Naive thymus-derived CD8-positive, alpha-beta T cell (primary cell): ENCODE measurements at places on chromosomes 12 and 14. TPM values are rescaled to one million over a fixed set of nuclear protein-coding genes. Genes with fewer than 3 reads are reported as not detected.

DNA sequence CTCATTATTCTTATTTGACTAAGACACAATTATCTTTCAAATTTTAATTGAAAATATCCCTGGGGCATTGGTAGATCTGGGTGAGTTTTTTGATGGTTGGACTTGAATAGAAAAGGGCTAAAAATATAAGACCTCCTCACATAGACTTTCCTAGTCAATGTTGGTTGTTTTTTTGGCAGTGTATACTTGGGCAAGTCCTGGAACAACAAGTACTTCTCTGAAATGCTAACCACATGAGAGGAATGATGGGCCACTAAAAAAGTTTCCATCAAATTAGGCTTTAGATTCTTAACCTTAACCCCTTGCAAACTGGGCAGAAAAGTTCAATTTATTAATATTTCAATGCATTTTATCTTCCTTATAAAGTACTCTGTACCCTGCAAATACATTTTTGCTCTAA lies 97.6 kb downstream of the FGD4 start:
- DNase-seq, result no peak

DNA sequence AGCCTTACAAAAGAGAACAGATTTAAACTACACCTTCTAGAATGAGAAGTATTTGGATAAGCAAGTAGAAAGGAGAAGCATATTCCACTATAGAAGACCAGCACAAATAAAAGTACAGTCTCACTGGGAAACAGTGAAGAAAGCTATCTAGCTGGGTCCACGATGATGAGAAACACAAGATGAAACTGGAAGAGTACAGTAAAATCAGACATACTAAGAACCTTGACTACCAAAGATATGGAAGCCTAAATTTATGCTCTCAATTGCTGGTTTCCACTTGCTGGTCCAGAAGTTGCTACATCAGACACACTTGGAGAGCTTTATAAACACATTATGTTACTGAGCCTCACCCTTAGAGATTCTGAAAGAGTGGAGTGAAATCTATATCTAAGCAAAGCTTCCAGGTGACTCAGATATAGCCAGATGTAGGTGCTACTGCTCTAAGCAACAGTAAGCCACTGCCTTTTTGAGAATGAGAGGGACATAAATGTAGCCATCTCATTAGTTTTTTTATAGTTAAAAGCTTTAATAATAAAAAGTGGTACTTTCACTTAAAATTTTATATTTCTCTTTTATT lies 96.3 kb upstream of the BBS10 start:
- no peak for DNase-seq

- DNase-seq, result no peak
Observed at GRCh38 chr12:88893801-88894200, 313.5 kb upstream of the KITLG start.

- peak; percentile 72 for DNase-seq
Observed at GRCh38 chr12:46269429-46270241, 792 bp upstream of the SLC38A1 start.

- no peak for DNase-seq
Observed at GRCh38 chr12:109847142-109847735, 14.0 kb upstream of the TRPV4 start.

DNA sequence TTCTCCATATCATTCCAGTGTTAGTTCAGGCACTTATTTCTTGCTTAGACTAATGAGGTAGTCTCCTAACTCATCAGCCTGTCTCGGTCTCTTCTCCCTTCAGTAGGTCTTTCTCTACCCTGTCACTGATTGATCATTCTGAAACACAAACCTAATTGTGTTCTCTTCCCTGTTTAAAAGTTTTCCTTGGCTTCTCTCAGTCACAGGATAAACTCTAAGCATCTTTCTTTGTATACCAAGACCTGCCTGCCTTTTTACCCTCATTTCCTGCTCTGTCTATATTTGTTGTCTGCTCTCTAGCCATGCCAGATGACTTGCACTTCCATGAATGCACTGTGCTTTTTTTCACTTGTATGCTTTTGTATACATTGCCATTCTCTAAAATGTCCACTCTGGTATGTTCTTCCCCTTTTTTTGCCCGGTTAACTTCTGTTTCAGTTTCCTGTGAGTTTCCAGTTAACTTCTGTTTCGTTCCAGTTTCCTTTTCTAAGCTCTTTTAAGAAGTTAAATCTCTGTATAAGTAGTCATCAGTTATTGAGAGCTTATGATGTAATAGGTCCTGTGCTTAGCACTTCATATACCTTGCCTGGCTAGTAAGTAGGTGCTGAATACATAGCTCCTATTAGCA lies 12.8 kb downstream of the DIP2B start:
- no peak for DNase-seq

CCDC38 gene
- not detected for polyA plus RNA-seq

SYNDIG1L gene
- 0.09 TPM for polyA plus RNA-seq
